ENCODE measurements at places on chromosomes 3 and 15. TPM values are rescaled to one million over a fixed set of nuclear protein-coding genes. Genes with fewer than 3 reads are reported as not detected.

SH2D7 gene
- polyA plus RNA-seq = not detected

CASR gene
- 0.08 TPM for polyA plus RNA-seq

APBA2 gene
- 6.4 TPM for polyA plus RNA-seq

SOX2 gene
- 0.54 TPM for polyA plus RNA-seq

IFRD2 gene
- polyA plus RNA-seq = 76.7 TPM

KCNH8 gene
- polyA plus RNA-seq = 0.96 TPM

ALPK3 gene
- 0.13 TPM for polyA plus RNA-seq

MASP1 gene
- polyA plus RNA-seq = 0.05 TPM

GRCh38 chr3:72906154-72906553, 18.3 kb downstream of the GXYLT2 start:
- no peak for DNase-seq
- H3K27ac ChIP-seq = no peak overlapping the region
- H3K27me3 ChIP-seq = no peaks in the 10 kb centered on the region
- no peak overlapping the region for H3K4me3 ChIP-seq
- H3K4me1 ChIP-seq = no peaks in the 10 kb centered on the region
- no peaks in the 10 kb centered on the region for H3K36me3 ChIP-seq

DNA sequence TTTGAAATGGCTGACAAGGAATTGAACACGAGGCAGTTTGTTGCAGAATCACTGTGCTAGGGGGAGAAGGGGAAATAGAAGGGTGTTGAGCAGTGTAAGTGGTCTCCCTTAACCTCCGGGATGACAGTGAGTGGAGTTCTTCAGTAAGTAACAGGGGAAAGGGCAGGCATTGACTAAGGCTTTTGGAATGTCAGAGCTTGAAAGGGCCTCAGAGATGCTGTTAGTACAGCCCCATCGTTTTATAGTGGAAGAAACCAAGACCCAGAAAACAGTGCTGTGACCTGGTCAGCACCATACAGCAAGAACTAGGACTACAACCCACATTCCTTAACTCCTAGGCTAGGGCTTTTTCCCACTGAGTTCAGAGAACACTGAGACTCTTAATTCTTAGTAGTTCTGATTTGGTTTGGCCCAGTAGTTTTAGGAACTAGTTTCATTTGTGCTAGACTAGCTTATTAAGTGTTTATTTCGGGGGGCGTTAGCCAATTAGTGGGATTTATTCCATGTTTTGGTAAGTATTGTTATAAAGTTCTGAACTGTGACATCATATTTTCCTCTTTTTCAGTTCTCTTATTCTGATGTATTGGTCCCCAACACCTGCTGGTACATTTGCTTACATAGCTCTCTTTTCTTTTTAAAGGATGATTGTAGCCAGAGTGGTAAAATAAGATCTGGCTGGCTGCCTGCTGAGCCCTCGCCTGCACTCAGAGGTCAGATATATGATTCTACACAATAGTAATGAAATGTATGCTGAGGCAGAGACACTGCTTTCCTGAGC, 34.2 kb downstream of the RAB11A start:
- DNase-seq = no peak
- H3K4me1 ChIP-seq = peaks cover 12% of the 10 kb centered on the region
- H3K27me3 ChIP-seq = no peaks in the 10 kb centered on the region

- no peaks in the 10 kb centered on the region for H3K36me3 ChIP-seq
- H3K4me3 ChIP-seq = no peak overlapping the region
- peaks cover 34% of the 10 kb centered on the region for H3K4me1 ChIP-seq
- DNase-seq = no peak
- H3K27me3 ChIP-seq = no peaks in the 10 kb centered on the region
- H3K27ac ChIP-seq = no peak overlapping the region
Observed at GRCh38 chr15:30973379-30973778, 18.0 kb downstream of the MTMR10 start.

GRCh38 chr3:126927401-126927750, 55.5 kb upstream of the PLXNA1 start:
- H3K4me3 ChIP-seq = no peak overlapping the region
- H3K27me3 ChIP-seq = no peaks in the 10 kb centered on the region
- H3K4me1 ChIP-seq = peaks cover 32% of the 10 kb centered on the region
- no peak for DNase-seq
- H3K27ac ChIP-seq = no peak overlapping the region
- H3K36me3 ChIP-seq = no peaks in the 10 kb centered on the region

- DNase-seq = no peak
- H3K27me3 ChIP-seq = no peaks in the 10 kb centered on the region
- no peaks in the 10 kb centered on the region for H3K36me3 ChIP-seq
- no peaks in the 10 kb centered on the region for H3K4me1 ChIP-seq
- H3K4me3 ChIP-seq = peak within 1 kb of the TSS; percentile 63
Observed at GRCh38 chr3:149333176-149333859, at the start of gene TM4SF18. Gene TM4SF18, minus strand, starts transcription at chr3:149333636. Its CDS starts 254 bp downstream, at chr3:149333382.

DNA sequence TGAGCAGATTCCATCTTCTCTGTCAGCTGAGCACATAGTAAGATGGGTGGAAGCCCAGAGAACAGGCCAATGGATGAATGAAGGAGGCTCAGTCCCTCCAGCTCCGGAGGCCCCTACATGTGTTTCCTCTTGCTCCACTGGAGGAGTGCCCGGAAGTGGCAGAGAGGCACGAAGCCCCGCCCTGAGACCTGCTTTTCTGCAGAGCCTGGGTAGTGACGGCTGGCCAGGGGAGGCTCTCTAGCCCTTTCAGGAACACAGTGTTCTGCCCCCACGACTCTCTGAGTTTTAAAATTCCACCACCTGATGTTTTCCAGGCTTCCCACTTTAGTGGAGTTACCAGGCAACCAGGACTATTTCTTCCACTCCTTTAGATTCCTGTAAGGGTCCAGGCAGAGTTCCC, 149.4 kb upstream of the SLC6A11 start:
- DNase-seq = no peak
- no peaks in the 10 kb centered on the region for H3K27me3 ChIP-seq
- no peak overlapping the region for H3K4me3 ChIP-seq
- no peaks in the 10 kb centered on the region for H3K4me1 ChIP-seq
- H3K36me3 ChIP-seq = no peaks in the 10 kb centered on the region
- H3K27ac ChIP-seq = no peak overlapping the region

- DNase-seq = no peak
- H3K4me1 ChIP-seq = no peaks in the 10 kb centered on the region
- no peak overlapping the region for H3K4me3 ChIP-seq
- no peaks in the 10 kb centered on the region for H3K36me3 ChIP-seq
- H3K27ac ChIP-seq = no peak overlapping the region
- H3K27me3 ChIP-seq = no peaks in the 10 kb centered on the region
Observed at GRCh38 chr3:70736009-70736408, 423.6 kb upstream of the MDFIC2 start.

- H3K27ac ChIP-seq = no peak overlapping the region
- no peaks in the 10 kb centered on the region for H3K36me3 ChIP-seq
- no peak overlapping the region for H3K4me3 ChIP-seq
- H3K27me3 ChIP-seq = no peaks in the 10 kb centered on the region
Observed at GRCh38 chr3:167837466-167837865, 101.9 kb downstream of the SERPINI1 start.

DNA sequence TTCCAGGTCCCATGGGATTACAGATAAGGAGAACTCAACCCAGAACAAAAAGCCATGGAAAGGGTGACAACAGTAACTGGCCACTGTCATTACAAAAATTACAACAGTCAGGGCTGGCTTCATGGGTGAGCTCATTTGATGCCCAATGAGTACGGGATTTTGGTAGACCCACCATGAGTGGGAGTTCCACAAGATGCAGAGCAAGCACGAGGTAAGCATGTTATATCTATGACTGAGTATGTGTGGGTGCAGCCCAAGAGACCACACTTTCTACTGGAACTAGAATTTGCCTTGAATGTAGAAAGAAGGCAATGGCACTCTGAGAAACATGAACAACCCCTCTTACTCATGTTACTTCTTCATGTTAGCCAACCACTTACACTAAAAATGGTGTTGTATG, 83.3 kb downstream of the IGF2BP2 start:
- no peak for DNase-seq
- no peaks in the 10 kb centered on the region for H3K27me3 ChIP-seq
- H3K36me3 ChIP-seq = no peaks in the 10 kb centered on the region
- H3K27ac ChIP-seq = no peak overlapping the region
- H3K4me1 ChIP-seq = peaks cover 26% of the 10 kb centered on the region

DNA sequence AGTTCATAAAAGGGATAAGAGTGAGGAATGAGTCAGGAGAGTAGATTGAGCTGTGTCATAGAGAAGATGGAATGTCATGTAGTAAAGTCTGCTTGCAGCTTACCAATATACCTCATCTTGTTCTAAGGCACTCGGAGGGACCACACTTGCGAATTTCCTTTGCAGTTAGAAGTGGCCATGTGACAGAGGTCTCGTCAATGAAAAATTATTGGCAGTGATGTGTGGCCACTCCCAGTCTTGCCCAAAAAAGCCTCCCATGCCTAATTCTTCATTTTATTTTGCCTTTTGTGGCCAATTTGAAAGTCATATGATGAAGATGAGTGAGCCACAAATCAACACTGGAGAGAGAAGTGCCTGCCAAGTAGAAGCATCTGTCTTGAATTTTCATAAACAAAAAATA, 465.6 kb upstream of the ZNF385D start:
- no peak for DNase-seq
- no peak overlapping the region for H3K4me3 ChIP-seq
- no peaks in the 10 kb centered on the region for H3K36me3 ChIP-seq
- no peaks in the 10 kb centered on the region for H3K27me3 ChIP-seq
- no peak overlapping the region for H3K27ac ChIP-seq

GRCh38 chr3:175861916-175862315, 1002.8 kb downstream of the NAALADL2 start:
- H3K4me3 ChIP-seq = no peak overlapping the region
- H3K27ac ChIP-seq = no peak overlapping the region
- no peaks in the 10 kb centered on the region for H3K36me3 ChIP-seq
- no peak for DNase-seq

DNA sequence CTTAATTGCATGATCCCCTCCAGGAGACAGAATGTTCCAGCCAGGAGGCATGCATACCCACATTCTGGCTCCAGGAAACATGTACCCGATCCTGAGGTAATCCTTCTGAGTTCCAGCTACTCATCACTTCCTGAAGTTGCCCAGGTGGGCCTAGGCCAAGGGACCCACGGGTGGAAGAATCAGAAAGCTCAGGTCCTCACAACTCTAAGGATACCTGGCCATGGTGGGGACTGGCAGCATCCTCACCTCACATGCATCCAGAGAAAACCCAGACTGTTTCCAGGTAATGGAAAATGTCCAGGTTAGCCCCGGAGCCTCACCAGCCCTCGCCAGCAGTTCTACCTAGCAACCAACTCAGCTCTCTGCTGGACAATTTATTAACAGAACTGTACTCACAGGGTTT, 78.2 kb downstream of the DAPK2 start:
- H3K27me3 ChIP-seq = no peaks in the 10 kb centered on the region
- DNase-seq = peak; percentile 15
- no peaks in the 10 kb centered on the region for H3K36me3 ChIP-seq
- H3K4me3 ChIP-seq = no peak overlapping the region
- peaks cover 23% of the 10 kb centered on the region for H3K4me1 ChIP-seq

DNA sequence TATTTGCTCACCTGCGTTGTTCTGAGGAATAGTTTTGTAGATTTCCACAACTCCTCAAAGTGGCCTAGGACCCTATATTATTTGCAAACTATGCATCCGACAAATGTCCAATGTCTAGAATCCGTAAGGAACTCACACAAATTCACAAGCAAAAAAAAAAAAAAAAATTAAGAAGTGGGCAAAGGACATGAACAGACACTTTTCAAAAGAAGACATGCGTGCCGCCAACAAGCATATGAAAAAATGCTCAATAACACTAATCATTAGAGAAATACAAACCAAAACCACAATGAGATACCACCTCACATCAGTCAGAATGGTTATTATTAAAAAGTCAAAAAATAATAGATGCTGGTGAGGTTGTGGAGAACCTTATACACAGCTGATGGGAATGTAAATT, 398.5 kb upstream of the PROK2 start:
- H3K36me3 ChIP-seq = no peaks in the 10 kb centered on the region
- H3K4me3 ChIP-seq = no peak overlapping the region
- peaks cover 23% of the 10 kb centered on the region for H3K4me1 ChIP-seq
- H3K27me3 ChIP-seq = no peaks in the 10 kb centered on the region
- no peak for DNase-seq

- no peak for DNase-seq
- no peaks in the 10 kb centered on the region for H3K4me1 ChIP-seq
- H3K27me3 ChIP-seq = no peaks in the 10 kb centered on the region
- no peaks in the 10 kb centered on the region for H3K36me3 ChIP-seq
- H3K27ac ChIP-seq = no peak overlapping the region
Observed at GRCh38 chr3:125646581-125646980, 51.3 kb upstream of the OSBPL11 start.

- no peaks in the 10 kb centered on the region for H3K27me3 ChIP-seq
- H3K4me3 ChIP-seq = no peak overlapping the region
- no peak for DNase-seq
- H3K4me1 ChIP-seq = peaks cover 7% of the 10 kb centered on the region
Observed at GRCh38 chr3:4314688-4315087, 11.5 kb downstream of the SETMAR start.

GRCh38 chr15:78454992-78455391, 17.0 kb downstream of the IREB2 start:
- DNase-seq = no peak
- H3K27ac ChIP-seq = peak overlapping the region; percentile 41
- H3K4me1 ChIP-seq = peaks cover 98% of the 10 kb centered on the region
- H3K36me3 ChIP-seq = peaks cover 18% of the 10 kb centered on the region
- H3K4me3 ChIP-seq = no peak overlapping the region

GRCh38 chr3:78048698-78049097, 1008.8 kb downstream of the ROBO2 start:
- no peaks in the 10 kb centered on the region for H3K36me3 ChIP-seq
- no peak overlapping the region for H3K4me3 ChIP-seq
- no peaks in the 10 kb centered on the region for H3K4me1 ChIP-seq
- no peaks in the 10 kb centered on the region for H3K27me3 ChIP-seq
- no peak overlapping the region for H3K27ac ChIP-seq
- no peak for DNase-seq

GRCh38 chr3:186042521-186043202, 66.2 kb downstream of the ETV5 start:
- DNase-seq = no peak
- no peak overlapping the region for H3K4me3 ChIP-seq
- no peaks in the 10 kb centered on the region for H3K27me3 ChIP-seq
- no peaks in the 10 kb centered on the region for H3K36me3 ChIP-seq
- H3K27ac ChIP-seq = no peak overlapping the region
- H3K4me1 ChIP-seq = no peaks in the 10 kb centered on the region

- H3K4me1 ChIP-seq = peaks cover 5% of the 10 kb centered on the region
- no peak overlapping the region for H3K4me3 ChIP-seq
- DNase-seq = no peak
- H3K27me3 ChIP-seq = no peaks in the 10 kb centered on the region
- H3K27ac ChIP-seq = no peak overlapping the region
Observed at GRCh38 chr3:47515864-47516319, 2.4 kb upstream of the ELP6 start.
